Activated CD8-positive, alpha-beta memory T cell treated with anti-CD3 and anti-CD28 coated beads for 1 hour (primary cell): ENCODE measurements at places on chromosomes 5 and 9.

DNA sequence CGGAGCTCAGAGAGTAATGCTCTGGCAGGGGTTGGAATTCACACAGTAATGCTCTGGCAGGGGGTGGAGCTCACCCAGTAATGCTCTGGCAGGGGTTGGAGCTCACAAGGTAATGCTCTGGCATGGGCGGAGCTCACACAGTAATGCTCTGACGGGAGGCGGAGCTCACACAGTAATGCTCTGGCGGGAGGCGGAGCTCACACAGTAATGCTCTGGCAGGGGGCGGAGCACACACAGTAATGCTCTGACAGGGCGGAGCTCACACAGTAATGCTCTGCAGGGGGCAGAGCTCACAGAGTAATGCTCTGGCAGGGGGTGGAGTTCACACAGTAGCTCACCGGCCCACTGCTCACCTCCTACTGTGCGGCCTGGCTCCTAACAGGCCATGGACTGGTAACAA lies 47.2 kb upstream of the LPCAT1 start:
- DNase-seq, result no peak

GRCh38 chr5:68848091-68848490 lies 245.7 kb upstream of the SLC30A5 start:
- DNase-seq, result no peak

DNA sequence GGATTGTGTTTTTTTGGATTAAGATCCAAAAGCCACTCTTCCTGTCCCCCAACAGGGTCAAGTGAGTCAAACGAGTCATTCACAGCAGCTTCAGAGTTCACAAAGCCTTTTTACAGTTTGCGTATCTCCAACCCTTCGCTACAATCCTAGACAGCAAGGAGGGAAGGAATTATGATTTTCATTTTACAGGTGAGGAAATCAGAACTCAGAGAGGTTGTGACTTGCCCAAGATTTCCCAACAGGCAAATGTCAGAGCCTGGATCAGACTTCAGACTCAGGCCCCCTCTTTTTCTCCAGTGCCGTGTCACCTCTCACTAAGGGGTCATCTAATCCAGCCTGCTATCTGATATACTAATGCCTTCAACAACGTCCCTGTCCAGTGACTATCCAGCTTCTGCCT lies 72.1 kb upstream of the XPA start:
- no peak for DNase-seq

GRCh38 chr9:14119694-14120514 lies 194.0 kb downstream of the NFIB start:
- DNase-seq, result no peak

GRCh38 chr5:9062873-9063272 lies 483.0 kb downstream of the SEMA5A start:
- no peak for DNase-seq

DNA sequence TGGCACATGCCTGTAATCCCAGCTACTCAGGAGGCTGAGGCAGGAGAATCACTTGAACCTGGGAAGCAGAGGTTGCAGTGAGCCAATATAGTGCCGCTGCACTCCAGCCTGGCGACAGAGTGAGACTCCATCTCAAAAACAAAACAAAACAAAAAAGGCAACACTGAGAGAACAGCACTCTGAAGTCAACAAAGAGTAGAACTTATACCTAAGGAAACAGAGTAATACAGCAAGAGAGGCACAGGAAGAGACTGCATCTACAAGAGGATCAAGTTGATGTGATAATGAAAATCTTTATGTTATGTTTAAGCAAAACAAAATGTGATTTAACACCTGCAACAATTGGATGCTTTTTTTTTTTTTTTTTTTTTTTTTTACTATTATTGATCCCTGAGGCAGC lies 33.1 kb downstream of the FYB1 start:
- no peak for DNase-seq

DNA sequence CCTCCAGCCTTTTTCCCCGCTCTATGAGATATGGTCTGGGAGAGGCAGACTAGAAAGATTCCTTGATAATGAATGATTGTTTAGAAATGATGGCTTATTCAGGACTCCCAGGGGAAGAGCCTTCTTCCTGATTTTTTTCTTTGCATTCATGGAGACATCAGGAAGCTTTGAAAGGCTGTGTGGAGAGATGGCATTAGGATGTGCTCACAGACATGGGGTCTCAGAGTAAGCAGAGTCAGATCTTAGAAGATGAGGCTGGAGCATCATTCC lies 37.1 kb downstream of the PPARGC1B start:
- DNase-seq, result no peak

- no peak for DNase-seq
Observed at GRCh38 chr5:172424111-172424490, 30.2 kb downstream of the SH3PXD2B start.

DNA sequence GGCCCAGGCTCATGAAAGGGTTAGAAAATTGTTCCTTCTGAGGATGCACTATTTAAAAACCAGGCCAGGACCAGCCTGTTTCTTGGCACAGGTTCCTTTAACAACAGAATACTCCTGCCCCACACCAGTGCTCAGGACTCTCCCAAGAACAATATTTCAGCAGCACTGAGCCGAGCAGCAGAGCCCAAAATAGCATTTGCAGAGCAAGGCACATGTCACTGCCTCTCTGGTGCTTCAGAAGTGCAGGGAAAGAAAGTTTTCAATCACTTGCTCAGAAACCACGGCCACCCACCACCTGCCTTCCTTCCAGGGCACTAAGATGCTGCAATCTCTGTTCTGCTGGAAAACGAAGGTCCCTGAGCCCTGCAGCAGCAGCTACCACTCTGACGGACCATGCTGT lies 77.6 kb downstream of the SIL1 start:
- no peak for DNase-seq

- DNase-seq, result no peak
Observed at GRCh38 chr9:92563116-92564100, 27.6 kb upstream of the ECM2 start.

GRCh38 chr5:86320266-86320665 lies 297.5 kb upstream of the COX7C start:
- DNase-seq, result no peak

DNA sequence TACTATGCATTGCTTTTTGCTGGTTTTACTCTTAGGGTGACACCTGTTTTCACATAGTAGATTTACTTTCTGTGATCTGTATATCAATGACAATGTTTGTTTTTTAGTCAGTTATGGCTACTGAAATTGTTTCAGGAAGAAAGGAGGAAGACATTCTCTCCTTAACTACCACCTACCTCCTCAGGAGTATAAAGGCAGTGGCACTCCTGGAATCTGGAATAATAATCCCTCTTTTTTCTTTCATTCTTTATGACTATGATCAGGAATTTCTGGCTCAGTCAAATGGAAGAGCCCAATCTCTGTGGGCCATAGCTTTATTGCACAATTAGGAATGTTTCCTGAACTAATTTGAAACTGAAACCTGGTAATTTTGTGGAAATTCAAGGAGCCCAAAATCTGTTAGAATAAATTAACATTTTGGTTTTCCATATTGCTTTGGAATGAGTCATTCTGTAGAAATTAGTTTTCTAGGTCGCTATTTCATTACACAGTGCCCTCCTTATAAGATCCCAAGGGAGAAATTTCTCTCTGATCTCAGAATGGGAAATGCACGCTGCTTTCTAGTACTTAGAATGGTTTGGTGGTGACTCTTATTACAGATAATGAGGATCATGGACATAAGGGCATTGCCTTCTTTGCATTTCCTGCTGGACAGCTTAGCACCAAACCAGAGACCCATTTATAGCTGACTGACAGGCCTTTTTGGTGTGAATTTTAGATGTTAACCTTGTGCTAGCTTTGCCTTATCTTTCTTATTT lies 95.3 kb upstream of the VLDLR start:
- no peak for DNase-seq

- DNase-seq, result no peak
Observed at GRCh38 chr9:89923961-89924504, 319.2 kb downstream of the GADD45G start.

- no peak for DNase-seq
Observed at GRCh38 chr9:98117984-98118639, 910 bp downstream of the TRIM14 start.

GRCh38 chr5:32029781-32030180 lies 144.3 kb downstream of the GOLPH3 start:
- DNase-seq, result no peak

- no peak for DNase-seq
Observed at GRCh38 chr9:16341177-16341576, 529.3 kb downstream of the BNC2 start.

DNA sequence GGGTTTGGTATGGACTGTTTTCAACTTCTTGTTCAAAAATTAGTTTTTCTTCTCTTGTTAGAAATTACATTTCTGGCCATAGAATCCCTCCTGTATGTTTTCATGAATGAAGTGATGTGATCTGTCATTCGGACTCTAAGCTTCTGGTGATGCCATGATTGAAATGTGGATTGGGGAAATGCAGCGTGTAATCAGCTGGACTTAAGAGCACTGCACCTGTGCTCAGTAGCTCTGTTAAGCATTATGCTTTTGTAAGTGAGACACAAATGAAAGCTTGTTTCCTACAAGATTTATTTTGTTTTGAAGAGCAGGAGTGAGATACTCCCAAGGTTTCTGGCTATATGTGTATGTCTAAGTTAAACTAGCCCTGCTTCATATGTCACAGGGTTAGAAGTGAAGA lies 24.0 kb upstream of the FAM120AOS start:
- no peak for DNase-seq

GRCh38 chr5:163645421-163646416 lies 140.3 kb downstream of the MAT2B start:
- DNase-seq, result no peak

DNA sequence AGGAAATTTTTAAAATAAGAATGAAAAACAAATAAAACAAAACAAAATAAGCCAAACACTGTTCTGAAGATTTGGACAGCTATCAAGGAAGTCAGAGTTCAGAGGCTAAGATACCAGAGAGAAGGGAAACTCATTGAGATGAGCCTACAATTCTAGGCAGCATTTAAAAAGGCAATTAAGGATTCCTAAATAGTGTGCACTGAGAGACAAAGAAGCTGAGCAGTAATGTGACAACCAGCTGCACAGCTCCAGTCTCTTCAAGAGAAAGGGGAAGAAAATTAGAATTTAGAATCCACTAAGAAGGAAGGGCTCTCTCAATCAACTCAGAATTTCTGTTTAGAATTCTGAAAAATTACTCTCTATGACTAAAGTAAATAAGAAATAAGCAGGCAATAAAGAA lies 246.7 kb upstream of the COX7C start:
- DNase-seq, result no peak

- no peak for DNase-seq
Observed at GRCh38 chr5:158376679-158377078, 517.7 kb upstream of the CLINT1 start.

DNA sequence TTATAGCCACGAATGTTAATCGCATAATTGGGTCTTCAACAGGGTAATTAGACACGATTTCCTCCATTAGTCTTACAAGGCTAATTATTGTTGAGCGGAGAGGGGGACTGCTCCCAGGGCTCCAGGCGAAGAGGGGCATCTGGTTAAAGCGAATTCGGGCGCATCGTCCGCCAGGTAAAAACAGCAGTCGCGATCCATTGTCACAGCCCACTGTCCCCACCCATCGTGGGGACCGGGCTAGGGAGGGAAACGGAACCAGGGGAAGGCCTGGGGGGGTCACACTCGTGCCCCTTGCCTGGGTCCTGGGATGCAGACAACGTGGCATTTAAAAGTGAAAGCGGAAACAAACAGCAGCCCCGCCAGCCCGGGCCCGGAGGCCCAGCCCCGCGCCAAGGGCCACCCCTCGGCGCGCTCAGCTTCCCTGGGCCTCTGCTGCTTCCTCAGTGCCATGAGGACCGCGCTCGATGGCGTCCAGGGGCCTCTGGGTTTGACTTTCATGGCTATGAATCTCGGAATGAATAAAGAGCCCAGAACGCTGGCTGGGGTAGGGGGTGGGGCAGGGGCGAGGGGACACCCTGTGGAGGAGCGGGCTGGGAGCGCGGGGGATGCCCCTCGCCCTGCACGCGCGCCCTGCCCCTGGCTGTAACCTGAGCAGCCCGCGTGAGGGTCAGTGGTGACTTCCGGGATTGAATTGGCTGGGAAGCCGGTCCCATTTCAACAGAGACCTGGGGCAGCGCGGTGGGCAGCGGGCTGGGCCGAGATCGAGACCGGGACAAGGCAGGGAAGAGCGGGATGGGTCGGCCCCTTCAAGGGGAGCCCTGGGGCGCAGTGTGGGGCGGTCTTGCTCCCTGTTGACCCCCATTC lies 99.9 kb downstream of the GTF3C4 start:
- DNase-seq, result peak; percentile 40

DNA sequence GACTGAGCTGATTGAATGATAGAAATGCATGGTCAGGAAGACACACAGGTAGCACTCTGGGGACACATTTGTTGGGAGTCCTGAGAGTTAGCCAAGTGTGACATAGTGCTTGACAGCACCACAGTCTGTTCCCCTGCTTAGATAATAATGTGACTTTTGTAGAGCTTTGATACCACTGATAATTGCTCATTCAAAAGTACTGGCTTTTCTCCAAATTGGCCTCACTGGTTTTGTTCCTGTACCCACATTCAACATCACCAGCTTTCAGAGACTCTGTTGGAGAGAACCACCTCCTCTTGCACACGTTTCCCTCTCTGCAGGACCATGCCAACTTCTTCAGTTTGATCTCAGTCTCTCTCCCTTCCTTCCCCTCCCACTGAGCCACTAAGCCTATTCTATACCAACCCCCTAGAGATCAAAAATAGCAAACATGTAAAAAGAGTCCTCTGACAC lies 52.5 kb upstream of the IL7R start:
- DNase-seq, result no peak

DNA sequence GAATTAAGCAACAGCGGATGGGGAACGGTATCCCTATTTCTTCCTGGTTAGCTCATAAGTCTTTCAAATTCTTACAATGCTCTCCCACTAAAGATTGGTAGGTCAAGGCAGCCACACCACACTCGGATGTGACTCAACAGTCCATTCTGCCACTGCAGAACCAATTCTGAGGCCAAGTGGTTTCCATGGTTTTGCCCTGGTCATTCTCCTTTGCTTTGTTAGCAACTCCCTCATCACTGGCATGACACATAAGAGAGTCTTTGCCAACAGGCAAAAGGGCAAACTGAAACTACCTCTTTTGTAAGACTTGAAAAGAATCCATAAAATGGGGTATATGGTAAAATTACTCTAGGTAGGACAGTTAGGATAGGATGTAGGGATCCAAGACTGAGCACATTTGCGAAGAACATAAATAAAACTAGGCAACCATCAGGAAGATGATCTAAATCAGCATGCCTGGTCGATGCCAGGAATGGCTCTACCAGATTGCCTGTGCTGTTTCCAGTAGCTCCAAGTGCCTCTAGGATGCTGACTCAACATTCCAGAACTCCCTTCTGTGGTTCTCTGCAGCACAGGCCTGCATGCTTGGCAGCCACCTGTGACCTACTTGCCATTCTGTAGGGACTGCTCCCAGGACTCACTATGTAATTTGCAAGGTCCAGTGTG lies 105.4 kb downstream of the DCP2 start:
- DNase-seq, result no peak

- DNase-seq, result no peak
Observed at GRCh38 chr5:94544031-94544650, 74.3 kb downstream of the KIAA0825 start.

DNA sequence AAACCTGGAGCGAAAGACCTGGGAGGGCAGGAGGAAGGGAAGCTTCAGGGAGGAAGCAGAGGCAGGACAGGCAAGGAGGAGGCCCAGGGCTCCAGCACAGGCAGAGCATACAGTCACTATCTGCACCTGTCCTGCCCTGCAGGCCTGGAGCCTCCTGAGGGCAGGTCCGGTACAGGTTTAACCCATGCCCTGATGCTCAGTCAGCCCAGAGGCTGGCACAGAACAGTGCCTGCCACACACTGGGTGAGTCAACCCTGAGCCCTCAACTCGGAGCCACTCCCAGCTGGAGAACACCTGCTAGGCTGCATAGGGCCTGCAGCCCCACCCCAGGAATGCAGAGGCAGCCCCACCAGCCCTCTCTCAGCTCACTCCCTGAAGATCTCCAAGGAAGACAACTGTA lies 161.5 kb upstream of the PHYKPL start:
- DNase-seq, result no peak

- no peak for DNase-seq
Observed at GRCh38 chr5:1526681-1527131, 2.9 kb upstream of the LPCAT1 start.
